ENCODE measurements at places on chromosomes 11 and 22.
A peak's percentile ranks its signal among the peaks of the same experiment; 100 is the strongest.

DNA sequence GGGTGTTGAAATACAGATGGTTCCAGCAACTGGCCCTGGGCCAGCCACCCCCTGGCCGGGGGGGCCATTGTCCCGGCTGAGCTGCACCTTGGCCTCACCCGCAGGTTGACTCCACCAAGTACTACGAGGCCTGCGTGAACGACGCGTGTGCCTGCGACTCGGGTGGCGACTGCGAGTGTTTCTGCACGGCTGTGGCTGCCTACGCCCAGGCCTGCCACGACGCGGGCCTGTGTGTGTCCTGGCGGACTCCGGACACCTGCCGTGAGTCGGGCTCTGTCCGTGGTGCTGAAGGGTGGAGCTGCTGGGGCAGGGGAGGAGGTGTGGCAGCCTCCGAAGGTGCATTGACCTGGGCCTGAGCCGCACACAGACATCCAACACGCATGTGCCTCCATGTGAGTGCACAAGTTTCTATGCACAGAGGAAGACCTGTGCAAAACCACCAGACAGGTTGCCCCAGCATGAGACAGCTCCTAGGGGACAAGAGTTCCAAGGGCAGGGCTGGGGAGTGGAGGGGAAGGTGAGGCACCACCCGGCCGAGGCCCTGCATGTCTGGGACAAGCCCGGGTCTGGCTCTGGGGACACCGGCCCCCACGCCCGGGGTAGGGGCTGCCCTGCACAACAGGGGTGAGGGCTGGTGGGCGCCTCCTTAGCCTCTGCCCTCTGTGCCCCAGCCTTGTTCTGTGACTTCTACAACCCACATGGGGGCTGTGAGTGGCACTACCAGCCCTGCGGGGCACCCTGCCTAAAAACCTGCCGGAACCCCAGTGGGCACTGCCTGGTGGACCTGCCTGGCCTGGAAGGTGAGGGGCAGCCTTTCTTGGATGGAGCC, 16.1 kb downstream of the MUC5B start:
- H3K27me3 ChIP-seq: no peaks in the 10 kb centered on the region
- H3K4me1 ChIP-seq: no peaks in the 10 kb centered on the region
- DNase-seq: no peak
- H3K4me3 ChIP-seq: no peak overlapping the region
- no peaks in the 10 kb centered on the region for H3K36me3 ChIP-seq

GRCh38 chr11:35163702-35164496, 24.9 kb downstream of the CD44 start:
- H3K4me1 ChIP-seq: peaks cover 95% of the 10 kb centered on the region
- peak; percentile 27 for DNase-seq
- H3K27me3 ChIP-seq: no peaks in the 10 kb centered on the region
- peak overlapping the region; percentile 99 for H3K27ac ChIP-seq
- H3K36me3 ChIP-seq: peaks cover 8% of the 10 kb centered on the region

DNA sequence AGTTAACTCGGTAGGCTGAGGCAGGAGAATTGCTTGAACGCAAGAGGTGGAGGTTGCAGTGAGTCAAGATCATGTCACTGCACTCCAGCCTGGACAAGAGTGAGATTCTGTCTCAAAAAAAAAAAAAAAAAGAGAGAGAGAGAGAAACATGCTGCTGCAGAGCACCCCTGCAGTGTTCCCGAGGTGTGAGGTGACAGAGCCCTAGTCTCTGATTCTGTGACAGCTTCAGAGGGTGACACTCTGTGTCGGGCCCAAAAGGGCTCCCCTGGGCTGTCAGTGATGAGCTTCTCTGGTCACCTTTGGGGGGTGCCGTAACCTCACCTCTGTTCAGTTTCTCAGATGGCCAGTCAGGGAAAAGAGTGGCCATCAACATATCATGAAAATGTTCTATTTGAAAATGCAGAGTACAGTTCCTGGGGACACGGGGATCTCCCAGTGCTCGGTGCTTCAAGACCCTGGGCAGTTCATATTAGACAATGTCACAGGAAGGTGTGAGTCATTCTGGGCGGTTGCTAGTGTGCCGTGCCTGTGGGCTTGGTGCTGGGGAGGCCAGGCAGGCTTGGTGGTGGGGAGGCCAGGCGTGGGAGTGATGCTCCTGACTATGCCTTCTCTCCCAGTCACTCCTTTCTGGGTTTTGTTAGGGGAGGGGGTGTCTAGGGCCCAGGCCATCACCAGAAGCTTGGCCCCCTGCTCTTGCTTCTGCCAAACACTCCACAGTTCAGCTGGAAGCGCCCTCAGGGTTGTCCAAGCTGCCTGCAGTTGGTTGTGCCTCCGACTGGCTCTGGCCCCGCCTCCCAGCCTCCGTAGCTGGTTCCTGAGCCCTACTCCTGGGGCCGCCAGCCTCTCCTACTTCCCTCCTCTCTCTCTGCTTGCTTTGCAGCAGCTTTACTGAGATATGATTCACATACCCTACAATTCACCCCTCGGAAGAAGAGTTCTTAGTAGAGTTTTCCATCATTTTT, 52.5 kb upstream of the CLDN5 start:
- H3K27ac ChIP-seq: peak overlapping the region; percentile 17
- no peak overlapping the region for H3K4me3 ChIP-seq
- H3K4me1 ChIP-seq: peaks cover 12% of the 10 kb centered on the region
- H3K36me3 ChIP-seq: no peaks in the 10 kb centered on the region
- DNase-seq: no peak
- H3K27me3 ChIP-seq: no peaks in the 10 kb centered on the region

DNA sequence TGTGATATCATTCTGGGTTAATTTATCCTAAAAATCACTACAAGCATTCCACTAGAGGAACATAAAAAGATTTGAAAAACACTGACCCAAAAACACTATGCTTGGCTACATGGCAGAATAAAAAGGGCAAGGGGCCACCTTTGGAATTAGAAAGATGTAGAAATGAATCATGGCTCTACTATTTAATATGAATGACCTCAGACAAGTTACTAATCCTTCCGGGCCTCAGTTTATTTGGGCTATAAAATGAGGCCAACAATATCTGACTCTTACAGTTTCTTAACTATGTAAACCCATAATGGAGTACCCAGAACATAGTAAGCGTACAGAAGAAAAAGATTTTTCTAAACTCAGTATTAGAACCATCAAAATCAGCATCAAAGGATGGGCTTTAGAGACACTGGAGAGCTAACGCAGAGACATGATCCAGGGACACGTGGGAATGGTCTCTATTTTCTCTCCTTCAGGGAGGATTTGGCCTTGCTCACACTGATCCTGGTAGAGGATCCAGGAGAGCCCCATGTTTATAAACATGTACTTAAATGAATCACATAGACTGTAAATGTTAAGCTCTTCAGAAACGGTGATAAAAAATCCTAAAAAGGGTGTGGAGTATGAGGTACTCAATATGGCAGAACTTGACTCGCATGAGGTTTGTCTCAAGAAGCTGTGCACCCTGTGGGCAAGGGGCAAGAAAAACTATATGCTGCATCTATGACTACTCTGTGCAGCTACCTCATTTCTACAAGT, 288.4 kb upstream of the PITPNB start:
- no peak overlapping the region for H3K27ac ChIP-seq

GRCh38 chr22:35555946-35556547, 15.4 kb downstream of the RASD2 start:
- H3K4me1 ChIP-seq: peaks cover 12% of the 10 kb centered on the region
- no peak for DNase-seq
- no peaks in the 10 kb centered on the region for H3K36me3 ChIP-seq
- H3K27ac ChIP-seq: no peak overlapping the region

DNA sequence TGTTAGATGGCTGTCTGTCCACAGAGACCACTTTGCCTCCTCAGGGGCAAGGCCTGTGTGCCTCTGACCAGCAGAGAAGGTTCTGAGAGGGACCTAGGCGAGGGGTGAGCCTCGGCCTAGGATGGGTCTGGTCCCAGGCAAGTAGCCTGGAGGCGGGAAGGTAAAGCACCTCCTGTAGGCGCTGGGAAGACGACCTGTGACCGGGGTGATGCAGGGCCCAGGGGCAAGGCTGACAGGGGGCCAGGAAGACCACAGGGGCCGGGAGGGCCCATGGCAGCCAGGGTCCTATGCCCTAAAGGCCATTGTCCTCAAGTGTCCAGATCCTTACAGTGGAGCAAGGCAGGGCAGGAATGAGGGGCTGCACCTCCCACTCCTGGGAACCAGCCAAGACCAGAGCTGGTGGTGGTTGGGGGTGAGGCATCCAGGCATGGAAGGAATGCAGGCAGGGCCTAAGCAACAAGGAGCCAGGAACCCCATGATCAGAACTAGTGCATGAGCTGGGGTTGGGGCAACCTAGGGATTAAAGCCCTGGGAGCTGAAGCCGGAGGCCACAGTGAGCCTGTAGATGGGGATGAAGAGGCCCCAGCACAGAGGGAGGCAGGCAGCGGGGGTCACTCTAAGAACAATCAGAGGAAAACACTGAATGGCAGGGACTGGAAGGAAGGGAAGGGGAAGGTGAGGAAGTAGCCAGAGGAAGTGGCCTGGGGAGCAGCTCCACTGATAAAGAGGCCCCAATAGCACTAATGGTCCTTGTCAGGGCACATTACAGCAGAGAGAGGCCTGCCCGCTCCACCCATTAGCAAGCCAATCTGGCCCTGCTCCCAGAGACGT, 32.9 kb upstream of the KLHL35 start:
- peaks cover 9% of the 10 kb centered on the region for H3K36me3 ChIP-seq
- H3K27me3 ChIP-seq: no peaks in the 10 kb centered on the region
- H3K4me3 ChIP-seq: no peak overlapping the region
- no peaks in the 10 kb centered on the region for H3K4me1 ChIP-seq

DNA sequence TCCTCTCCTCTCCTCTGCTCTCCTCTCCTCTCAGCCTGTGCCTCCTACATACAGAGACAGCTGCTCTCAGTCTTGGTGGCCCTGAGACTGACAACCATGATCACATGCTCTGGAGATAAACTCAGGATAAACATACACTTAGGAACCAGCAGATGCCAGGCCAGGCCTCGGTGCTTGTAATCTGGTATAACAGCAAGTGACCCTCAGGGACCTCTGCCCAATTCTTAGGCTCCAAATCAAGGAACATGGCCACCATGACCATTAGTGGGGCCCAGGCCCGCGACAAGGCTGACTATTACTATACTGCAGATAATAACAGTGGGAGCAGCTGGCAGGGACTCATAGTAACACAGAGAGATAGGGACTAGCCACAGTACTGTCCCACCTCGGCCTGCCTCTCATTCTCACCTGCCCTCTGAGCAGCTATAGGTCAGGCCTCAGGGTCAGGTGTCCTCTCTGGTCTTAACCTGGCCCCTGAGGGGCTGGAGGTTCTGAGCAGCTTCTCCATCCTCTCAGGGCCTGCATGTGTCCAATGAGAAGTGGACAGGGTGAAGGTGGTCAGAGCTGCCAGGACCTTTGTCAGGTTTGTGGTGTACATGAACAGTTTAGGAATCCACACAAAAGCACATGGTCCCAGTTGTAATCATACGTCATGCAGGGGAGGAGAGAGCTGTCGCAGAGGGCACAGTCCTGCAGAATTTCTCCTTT, 106.1 kb downstream of the GGTLC2 start:
- no peaks in the 10 kb centered on the region for H3K36me3 ChIP-seq
- no peak overlapping the region for H3K27ac ChIP-seq
- H3K4me1 ChIP-seq: peaks cover 7% of the 10 kb centered on the region
- no peak overlapping the region for H3K4me3 ChIP-seq
- H3K27me3 ChIP-seq: no peaks in the 10 kb centered on the region

- H3K4me1 ChIP-seq: no peaks in the 10 kb centered on the region
- no peaks in the 10 kb centered on the region for H3K27me3 ChIP-seq
- peaks cover 49% of the 10 kb centered on the region for H3K36me3 ChIP-seq
- H3K27ac ChIP-seq: no peak overlapping the region
- no peak overlapping the region for H3K4me3 ChIP-seq
Measured at GRCh38 chr22:21680830-21681565, 15.2 kb downstream of the PPIL2 start.

- H3K4me1 ChIP-seq: no peaks in the 10 kb centered on the region
- DNase-seq: no peak
- no peak overlapping the region for H3K4me3 ChIP-seq
- H3K27me3 ChIP-seq: no peaks in the 10 kb centered on the region
- no peaks in the 10 kb centered on the region for H3K36me3 ChIP-seq
- H3K27ac ChIP-seq: no peak overlapping the region
Measured at GRCh38 chr22:49137206-49137840, 690.4 kb downstream of the BRD1 start.

DNA sequence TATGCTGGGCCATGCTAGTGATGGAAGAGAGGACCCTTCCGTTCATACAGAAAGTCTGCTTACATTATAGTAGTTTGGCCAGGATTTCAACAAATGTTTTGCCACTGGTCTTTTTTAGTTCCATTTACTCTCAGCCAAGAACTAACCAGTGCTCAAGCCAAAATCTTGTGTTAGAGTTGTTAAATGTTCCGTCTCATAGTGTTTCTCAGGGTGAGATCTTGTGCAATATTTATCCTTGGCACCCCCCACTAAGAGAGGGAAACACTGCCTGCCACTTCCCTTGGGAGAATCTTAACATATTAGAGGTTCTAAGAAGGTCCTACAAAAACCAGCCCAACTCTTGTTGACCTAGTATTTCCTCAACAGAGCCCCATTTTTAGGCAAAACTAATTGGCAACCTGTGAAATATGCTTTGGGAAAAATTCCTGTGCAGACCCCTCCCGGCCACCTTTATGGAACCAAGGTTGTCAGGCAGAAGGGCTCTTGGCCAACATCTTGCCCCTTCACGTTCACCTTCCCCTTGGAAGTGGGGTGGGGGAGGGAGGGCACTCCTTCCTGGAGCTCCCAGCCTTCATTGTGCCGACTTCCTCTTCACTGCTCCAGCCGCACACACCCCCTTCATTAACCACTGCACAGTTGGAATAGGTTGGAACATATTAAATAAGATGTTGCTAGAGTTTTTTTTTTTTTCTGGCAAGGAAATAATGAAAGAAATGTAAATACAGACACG, 173.2 kb upstream of the SORL1-AS1 start:
- H3K36me3 ChIP-seq: peaks cover 98% of the 10 kb centered on the region
- H3K4me3 ChIP-seq: no peak overlapping the region
- H3K27ac ChIP-seq: no peak overlapping the region

DNA sequence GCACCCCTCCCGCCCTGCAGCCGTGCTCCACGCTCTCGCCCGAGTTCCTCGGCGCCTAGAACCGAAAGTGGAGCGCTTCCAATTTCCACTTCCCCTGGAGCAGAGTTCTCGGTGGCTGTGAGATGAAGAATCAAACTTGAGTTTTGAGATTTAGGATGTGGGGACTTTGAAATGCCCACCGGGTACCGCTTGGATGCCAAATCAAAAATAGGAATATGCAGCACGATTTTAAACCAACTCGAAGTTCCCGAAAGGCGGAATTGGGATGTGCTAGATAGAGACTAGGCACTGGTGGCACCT, 569 bp downstream of the POLA2 start:
- peak overlapping the region; percentile 89 for H3K4me3 ChIP-seq
- H3K27ac ChIP-seq: peak overlapping the region; percentile 93
- H3K27me3 ChIP-seq: no peaks in the 10 kb centered on the region
- H3K36me3 ChIP-seq: no peaks in the 10 kb centered on the region
- DNase-seq: no peak
- H3K4me1 ChIP-seq: peaks cover 14% of the 10 kb centered on the region

GRCh38 chr22:31276426-31277167, 15.7 kb downstream of the PIK3IP1 start:
- peaks cover 24% of the 10 kb centered on the region for H3K36me3 ChIP-seq
- DNase-seq: no peak
- H3K4me1 ChIP-seq: peaks cover 49% of the 10 kb centered on the region
- no peaks in the 10 kb centered on the region for H3K27me3 ChIP-seq

Measured in effector memory CD4-positive, alpha-beta T cell (primary cell).